Activated T-cell treated with anti-CD3 and anti-CD28 coated beads for 24 hours (primary cell): ENCODE measurements at places on chromosomes 7 and 10.

GRCh38 chr7:117605712-117606111, 125.9 kb downstream of the CFTR start:
- DNase-seq: no peak

DNA sequence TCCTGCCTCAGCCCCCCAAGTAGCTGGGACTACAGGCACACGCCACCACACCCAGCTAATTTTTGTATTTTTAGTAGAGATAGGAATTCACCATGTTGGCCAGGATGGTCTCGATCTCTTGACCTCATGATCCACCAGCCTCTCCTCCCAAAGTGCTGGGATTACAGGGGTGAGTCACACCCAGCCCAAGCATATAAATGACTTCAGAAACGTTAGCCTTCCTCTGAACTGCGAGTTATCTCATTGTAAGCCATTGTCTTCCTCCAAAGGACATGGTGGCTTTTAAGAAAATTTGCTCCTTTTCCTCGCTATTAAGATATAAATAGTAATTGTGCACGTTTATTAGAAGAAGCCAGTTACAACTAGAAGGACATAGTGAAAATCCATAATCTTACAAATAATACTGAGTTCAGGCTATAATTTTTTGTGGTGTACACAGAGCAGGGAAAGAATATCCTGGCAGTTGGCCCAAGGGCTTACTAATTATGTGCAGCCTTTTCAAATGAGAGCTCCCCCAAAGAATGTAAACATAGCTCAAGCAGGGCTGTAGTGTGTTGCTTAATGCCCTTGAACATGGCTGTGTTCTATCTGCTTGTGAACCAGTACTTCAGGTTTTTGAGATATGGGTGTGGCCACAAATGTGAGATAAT, 495.8 kb downstream of the PARD3 start:
- no peak for DNase-seq

GRCh38 chr7:66720561-66720960, 20.0 kb upstream of the RABGEF1 start:
- DNase-seq: no peak

DNA sequence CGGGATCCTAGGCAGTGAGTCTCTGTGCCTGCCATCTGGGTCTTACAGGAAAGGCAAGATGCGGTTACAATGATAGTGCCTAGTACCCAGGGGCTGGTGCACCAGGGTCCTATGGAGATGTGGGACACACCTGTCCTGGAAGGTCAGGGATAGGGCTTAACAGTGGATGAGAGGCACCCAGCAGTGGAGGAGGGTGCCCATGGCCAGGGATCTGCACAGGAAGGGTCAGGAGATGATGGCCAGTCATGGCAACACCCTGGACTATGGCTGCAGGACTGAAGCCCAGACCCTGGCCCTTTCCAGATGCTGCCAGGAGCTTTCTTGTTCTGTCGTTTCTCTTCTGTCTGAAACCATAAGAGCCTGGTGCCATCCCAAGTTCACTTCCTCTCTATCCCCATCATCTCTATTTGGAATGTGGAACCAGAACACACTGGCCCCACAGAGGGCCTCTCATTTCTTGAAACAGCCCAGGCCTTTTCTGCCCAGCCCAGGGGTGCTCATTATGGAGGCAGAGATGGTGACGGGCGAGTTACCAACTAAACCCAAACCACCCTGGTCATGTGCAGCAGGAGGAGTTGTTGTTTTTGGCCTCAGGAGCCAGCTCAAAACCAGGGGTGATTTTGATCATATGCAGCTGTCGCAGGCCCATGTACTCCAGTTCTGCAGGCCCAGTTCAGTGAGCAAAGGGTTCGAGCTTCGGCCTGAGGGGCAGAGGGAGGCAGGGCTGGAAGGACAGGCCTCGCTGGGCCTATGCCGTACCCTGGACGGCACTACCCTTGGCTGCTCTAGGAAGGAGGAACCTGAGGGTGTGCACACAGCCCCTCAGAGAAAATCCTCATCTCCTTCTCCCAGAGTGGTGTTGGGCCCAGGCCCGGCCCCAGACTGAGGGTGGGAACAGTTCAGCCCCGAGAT, 52.6 kb upstream of the GDF10 start:
- no peak for DNase-seq

GRCh38 chr10:48274636-48275035, at the start of gene FRMPD2:
FRMPD2 (minus strand) TSS chr10:48274696; CDS start chr10:48274567, 129 bp downstream.
- no peak for DNase-seq

- DNase-seq: no peak
These were observed 7.8 kb downstream of the WIPI2 start for GRCh38 chr7:5197811-5198210.

DNA sequence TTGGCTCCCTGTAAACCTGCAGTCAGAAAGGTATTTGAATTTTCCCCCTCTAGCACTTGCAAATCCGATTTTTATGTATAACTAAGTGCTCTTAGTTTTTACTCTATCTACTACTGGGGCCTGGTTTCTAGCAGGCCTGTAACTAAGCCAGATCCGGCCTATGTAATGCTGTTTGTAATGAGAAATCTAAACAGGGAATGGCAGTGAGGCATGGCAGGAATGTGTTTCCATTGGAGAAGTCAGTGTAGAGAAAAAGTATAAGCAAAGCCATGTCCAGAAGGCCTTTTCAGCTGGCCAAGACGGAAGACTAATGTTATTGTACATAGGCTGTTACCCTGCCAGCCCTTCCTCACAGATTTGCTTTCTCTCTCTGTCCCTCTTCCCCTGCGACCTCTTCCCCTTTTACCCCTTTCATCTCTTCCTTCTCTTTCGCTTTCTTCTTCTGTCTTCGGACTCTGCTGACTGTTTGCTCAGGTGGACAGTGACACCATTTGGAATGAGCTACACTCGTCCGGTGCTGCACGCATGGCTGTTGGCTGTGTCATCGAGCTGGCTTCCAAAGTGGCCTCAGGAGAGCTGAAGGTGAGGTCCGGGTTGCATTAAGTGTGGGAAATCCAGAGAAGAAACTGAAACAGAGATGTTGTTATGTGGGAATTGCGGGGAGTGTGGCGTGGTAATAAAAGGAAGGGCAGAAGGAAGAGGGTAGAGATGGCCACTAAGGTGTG, 297.5 kb downstream of the HDAC9 start:
- DNase-seq: no peak

GRCh38 chr7:28953633-28954032, 4.5 kb downstream of the TRIL start:
- no peak for DNase-seq

DNA sequence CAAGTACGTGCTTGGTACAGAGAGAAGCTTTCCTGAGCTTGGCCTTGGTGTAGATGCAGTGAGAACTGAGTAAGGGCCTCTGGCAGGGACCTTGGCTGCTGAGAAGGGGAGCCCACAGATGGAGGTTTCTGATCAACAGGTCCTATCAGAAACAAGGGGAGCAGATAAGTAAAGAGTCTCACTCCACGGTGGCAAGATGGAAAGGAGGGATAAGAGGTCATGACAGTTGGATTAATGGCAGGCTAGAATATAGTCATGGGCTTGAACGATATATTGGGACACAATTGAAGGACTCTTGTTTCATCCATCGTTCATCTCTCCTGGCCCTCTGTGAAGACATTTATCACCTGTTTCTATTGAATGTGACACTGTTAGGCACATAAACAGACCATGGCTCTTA, 41.5 kb downstream of the MET start:
- DNase-seq: no peak

- DNase-seq: no peak
These were observed 74.1 kb upstream of the DUSP5 start for GRCh38 chr10:110423650-110424049.

GRCh38 chr10:103367379-103367781, 396 bp upstream of the TAF5 start:
- DNase-seq: no peak

DNA sequence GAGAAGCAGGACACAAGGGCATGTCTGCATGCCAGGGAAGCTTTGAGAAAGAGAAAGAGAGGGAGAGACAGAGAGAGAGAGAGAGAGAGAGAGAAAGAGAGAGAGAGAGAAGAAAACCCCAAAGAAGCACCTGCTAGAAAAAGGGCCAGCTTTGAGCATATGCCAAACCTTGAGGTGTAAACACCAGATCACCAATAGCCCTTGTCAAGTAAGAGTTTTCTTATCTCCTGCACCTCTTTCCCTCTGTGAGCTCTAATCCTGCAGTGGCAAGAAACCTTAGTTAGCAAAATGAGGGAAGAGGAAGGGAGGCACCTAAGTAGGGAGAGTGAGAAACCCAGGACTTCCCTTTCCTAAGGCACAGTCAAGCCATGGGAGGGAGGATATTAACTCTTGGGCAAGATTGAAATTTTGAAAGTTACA, 11.3 kb upstream of the TRDMT1 start:
- no peak for DNase-seq

DNA sequence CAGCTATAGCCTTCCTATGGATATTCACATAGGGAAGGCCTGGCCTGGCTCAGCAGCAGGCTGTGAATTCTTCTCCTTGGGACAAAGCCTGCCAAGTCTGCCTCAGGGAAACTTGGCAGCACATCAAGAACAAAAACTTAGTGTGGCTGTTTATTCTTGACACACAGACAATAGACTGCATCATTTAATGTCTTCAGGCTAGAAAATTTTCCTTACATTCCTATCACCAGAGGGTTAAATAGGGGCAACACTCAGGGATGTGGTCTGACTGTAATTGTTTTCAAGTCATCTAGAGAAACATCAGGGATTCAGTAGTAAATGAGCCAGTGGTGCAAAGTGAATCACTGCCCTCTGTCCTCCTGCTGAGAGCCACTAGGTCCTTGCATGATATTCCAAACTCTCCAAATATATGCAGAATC, 137.3 kb downstream of the SEMA3C start:
- DNase-seq: no peak

DNA sequence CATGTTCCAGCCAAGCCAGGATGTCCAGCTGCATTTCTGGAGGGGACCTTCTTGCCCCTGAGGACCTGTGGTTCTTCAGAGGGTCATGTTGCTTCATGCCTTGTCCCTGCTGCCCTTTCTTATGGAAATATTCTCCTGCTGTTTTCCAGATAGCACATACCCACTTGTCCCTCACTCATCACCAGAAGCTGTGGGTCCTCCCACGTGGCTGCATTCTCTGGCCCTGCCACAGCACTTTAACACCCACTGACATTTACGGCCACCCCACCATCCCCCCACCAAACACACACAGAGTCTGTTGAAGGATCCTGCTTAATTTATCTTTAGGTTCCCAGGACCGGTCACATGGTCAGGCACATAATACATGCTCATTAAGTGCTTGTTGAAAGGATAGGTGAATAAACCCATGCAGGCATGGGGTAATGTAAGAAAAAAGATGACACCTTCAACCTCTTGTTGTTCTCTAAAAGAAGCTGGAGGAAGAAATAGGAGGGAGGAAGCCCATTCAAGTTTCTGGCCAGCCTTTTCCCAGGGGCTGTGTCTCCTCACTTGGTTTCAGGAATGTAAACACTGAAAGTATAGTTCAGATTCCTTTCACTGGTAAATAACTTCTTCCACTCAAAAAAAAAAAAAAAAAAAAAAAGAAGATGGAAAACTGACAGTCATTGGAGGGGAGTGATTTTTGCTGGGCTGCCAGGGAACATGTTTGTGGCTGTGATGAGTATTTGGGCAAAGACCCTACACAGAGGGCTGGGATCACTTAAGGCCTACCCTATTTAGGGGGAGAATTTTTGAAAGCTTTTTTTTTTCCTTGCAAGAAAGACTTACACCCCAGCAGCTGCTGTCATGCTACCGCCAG, 19.8 kb upstream of the BMPER start:
- no peak for DNase-seq

DNA sequence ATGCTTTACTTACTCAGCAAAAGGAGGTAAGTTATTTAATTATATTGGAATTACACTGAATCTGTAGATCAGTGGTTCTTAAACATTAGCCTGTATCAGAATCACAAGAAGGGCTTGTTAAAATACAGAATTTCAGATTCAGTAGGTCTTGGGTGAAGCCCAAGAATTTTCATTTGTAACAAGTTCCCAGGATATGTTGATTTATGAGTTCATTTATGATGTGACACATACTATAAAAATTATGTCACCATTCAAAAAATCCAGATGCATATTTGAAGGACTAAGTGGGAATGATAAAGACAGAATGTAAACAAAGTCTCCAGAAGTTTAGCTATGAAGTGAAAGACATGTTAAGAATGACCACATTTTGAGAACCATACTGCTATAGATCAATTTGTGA, 52.3 kb downstream of the HECTD2 start:
- DNase-seq: no peak

DNA sequence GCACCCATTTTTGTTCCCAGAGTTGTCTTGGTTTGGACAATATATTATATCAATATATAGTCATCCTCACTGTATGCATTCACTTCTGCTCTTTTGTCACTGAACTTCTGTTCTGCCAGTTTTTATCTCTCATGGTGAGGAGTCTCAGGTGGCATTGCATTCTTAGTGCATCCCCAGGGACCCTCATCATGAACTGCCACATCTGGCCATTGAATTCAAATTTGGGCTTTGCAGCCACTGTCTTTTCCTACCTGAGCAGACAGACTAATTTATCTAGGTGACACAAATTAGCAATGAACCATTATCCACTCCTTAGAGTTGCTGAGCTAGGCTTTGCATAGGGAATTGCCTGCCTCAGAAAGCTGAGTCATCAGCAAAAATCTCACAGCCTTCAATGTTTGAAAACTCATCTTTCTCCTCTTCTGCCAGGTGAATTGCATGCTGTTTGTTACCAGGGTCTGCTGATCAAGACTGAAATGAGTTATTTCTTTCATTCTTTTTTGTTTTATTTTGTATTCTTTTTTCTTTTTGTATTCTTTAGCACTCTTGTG, 316.8 kb upstream of the MTPN start:
- DNase-seq: no peak

GRCh38 chr10:92957223-92958010, 103.2 kb upstream of the CYP26C1 start:
- no peak for DNase-seq

- no peak for DNase-seq
These were observed 48.4 kb upstream of the ARHGAP21 start for GRCh38 chr10:24771943-24772694.

DNA sequence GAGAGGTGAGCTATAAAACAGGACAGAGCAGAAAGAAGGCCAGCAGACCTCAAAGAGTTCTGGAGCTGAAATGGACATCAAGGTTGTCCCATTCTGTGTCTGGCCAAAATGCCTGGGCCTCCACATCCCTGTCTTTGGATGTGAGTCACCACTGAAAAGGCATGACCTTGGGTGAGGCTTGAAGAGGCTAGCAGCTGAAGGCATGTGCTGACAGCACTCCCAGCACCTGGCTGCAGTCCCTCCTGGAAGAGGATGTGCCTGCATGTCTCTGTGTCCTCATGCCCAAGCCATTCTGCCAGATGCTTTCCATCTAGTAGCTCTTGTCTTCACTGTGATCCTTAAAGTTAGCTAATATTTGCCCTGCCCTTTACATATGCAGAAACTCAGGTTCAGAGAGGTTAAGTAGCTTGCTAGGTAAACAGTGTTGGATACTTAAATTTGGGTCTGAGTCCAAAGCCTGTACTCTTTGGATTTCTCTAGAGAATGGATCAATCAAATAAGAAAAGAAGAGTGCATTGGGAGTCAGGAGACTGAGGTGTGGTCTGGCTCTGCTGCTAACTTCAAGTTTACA, 35.8 kb downstream of the HECW1 start:
- no peak for DNase-seq

GRCh38 chr7:7516156-7516555, 19.5 kb downstream of the COL28A1 start:
- DNase-seq: no peak

- no peak for DNase-seq
These were observed 25.7 kb downstream of the IKZF1 start for GRCh38 chr7:50330254-50330653.

GRCh38 chr7:103626776-103627175, 180.8 kb upstream of the SLC26A5 start:
- DNase-seq: no peak

- DNase-seq: no peak
These were observed 17.5 kb upstream of the TRUB1 start for GRCh38 chr10:114920459-114920858.
